Activated T-cell treated with anti-CD3 and anti-CD28 coated beads for 48 hours (primary cell): ENCODE measurements at places on chromosomes 16 and 17.

- no peak for DNase-seq
These were observed 6.0 kb upstream of the MRPL38 start for GRCh38 chr17:75910699-75911098.

DNA sequence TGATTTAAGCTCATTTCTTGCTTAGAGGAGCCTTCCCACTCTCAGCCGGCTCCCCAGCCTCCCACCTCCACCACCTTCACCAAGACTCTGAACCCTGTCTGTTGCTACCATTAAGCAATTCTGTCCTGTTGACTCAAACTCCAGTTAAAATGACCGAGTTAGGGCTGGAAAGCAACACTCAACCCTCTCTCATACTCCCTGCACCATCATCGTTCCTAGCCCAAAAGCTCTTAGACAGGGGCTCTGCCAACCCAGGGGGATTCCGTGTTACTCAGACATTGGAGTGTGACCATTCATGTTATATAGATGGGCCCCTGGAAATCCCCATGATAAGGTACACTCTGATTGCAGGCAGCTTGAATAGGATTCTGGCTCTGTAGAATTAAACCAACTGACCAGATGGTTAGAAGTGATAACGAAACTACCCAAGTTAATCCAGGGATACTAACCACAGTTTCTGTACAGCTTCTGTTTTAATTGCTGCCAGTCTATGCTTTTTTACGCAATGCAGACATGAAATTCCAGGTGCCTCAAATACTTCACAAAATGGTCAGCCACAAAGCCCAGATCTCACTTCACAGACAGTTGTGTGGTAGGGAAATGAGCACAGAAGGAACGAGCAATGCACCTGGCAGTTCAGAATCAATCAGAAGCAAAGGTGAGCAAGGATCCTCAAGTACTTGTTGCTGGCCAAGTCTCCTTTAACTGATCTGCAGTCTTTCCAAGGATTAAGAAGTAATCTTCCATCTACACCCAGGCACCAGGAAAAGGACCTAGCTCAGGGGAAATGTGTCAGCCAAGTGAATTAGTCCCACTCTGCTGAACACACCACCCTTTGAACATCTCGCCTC, 2.1 kb downstream of the SSTR2 start:
- DNase-seq, result no peak

GRCh38 chr17:14471052-14471451, 170.2 kb downstream of the HS3ST3B1 start:
- no peak for DNase-seq

GRCh38 chr17:47204722-47205418, 4.3 kb upstream of the MYL4 start:
- no peak for DNase-seq

- no peak for DNase-seq
These were observed 6.5 kb downstream of the SLC5A11 start for GRCh38 chr16:24852281-24852721.

GRCh38 chr16:4667203-4667963, 26.0 kb upstream of the NUDT16L1 start:
- DNase-seq, result no peak

DNA sequence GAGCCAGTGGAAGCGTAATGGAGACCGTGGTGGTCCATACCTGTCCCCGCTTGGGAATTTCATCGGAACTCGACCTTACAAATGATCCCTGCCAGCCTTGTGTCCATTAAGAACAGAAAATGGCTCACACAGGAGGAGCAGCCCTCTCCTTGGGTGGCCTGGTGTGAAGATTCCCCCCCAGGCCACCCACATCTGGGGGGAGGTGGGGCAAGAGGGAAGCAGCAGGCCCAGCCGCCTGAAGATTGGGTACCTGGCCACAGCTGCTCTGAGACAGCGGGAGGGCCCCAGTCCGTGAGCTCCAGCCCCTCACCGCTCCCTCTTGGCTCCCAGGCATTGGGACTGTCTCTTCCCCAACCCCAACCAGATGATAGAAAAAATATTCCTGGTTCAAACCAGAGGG, 277.8 kb upstream of the FOXF1 start:
- DNase-seq, result no peak

- no peak for DNase-seq
These were observed 115.3 kb downstream of the SLC39A11 start for GRCh38 chr17:72976971-72977770.

- no peak for DNase-seq
These were observed 243.5 kb downstream of the SNX29 start for GRCh38 chr16:12219992-12220391.

- DNase-seq, result no peak
These were observed 58.5 kb upstream of the BCAR1 start for GRCh38 chr16:75309899-75310430.

DNA sequence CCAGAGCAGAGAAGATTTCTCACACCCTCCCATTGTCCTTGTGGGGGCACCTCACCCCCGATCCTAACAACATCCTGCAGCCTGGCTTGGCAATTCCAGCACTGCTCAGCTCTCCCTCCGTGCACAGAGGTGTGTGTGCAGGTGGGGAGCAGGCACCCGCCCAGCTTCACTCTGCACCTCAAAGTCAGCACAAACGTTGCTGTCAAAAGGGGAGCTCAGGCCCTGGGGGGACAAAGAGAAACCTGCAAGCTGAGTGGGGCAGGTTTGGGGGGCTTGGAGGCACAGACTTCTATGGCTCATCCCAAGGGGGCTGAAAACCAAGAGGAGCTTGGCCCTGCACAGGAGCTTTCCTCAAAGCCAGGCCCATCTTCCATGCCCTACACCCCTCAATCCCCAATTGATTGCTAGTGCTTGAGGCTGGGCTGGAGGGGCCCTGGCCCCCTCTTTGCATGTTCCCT, 231.9 kb upstream of the TNRC6C start:
- no peak for DNase-seq

DNA sequence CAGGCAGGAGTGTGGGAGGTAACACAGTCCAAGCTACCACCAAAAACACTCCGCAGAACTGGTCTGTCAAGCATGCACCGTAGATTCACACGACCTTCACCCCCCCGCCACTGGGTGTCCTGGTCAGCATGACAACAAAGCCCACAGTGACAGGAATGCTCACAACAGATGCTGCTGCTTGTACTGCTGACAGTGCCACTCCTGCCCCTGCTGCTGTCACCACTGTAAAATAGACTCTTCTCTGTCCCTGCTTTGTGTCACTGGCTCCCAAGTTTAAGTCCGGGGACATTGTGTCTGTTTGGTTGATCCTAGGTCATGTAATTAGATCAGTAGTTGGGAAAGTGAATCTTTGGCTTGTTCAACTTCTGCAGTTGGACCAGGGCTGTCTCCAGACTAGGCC, 7.0 kb upstream of the ODF4 start:
- no peak for DNase-seq

DNA sequence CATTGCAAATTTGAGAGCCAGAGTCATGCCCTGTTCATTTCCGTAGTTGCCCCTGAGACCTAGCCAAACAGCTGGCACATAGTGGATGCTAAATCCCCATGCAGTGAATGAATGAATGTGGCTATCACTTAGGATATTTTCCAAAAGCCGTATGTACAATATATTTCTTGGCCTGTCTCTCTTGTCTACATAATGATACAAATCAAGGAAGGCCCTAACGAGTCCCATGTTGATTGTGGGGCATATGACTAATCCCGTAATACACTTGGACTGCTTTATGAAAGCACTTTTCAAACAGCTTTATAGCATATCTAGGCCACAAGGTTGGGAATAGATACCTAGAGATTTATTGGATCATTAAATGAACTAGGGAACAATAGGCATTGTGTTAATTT, 478.0 kb downstream of the SLC39A11 start:
- no peak for DNase-seq

- no peak for DNase-seq
These were observed 39.5 kb upstream of the ATP2A3 start for GRCh38 chr17:4003501-4004421.

GRCh38 chr16:86245351-86245750, 265.0 kb upstream of the FOXF1 start:
- DNase-seq, result no peak

DNA sequence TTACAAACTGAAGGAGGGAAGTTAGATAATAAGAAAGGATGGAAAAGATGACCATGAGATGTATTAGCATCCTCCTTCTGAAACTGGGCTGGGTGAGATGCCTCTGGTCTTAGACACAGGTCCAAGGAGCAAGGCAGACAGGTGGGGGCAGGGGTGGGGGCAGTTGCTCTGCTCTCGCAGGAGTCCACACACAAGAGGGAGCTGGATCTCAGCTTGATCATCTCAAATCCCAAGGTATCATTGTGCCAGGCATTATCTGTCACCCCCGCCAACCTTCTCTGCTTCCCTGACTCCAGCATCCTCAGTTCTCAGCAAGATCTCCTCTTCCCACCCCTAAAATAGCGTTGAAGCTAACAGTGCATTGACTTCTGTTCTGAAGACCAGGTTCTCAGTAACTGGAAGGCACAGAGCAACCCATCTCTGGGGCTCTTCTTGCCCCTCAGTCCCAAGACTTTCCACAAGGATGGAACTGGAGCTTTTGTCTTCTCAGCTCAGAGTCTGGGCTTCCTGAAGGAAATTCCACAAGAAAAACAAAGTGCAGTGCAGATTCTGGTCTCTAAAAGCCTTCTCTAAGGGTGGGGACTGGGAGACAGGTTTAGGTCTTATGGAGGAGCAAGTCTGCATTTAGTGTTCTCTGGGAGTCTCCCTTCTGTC, 1.6 kb downstream of the FLOT2 start:
- no peak for DNase-seq

- no peak for DNase-seq
These were observed 6.2 kb downstream of the ACD start for GRCh38 chr16:67653789-67654402.

DNA sequence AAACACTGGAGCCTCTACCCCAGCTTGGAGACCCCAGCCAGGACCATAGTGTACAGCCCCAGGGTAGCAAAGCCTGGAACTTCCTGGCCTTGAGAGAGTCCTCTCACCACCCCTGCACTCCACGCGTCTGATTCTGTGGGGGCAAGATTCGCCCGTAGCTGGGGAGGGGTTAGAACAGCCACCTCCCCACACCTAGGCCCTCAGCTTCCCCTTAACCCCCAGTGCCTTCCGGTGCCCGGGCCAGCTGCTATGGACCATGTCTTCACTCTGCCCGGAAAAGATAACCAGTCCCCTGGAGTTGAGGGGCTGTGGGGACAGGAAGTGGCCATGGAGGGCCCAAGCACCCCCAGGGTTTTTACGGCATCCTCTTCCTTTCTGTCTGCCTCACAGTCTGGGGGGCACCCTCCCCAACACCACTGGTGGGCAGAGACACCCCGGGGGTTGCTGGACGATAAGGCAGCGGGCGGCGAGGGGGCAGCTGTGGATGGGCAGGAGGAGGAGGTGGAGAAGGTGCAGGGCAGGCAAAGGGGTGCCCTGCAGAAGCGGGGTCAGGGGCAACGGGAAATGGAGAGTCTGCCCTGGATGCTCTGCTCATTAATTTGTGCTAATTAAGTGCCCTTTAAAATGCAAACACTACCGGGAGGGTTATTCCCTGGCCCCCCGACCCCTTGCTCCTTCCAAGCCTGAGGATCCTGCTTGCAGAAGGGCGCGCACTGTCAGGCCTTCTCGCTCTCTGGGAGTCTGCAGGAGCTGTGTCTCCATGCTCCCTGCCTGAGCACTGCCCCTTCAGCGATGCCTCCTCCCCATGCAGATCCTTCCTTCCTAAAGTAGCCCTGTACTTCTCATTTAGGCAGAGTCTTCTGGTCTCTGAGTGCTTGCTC, 2.4 kb downstream of the PRSS27 start:
- DNase-seq, result no peak

DNA sequence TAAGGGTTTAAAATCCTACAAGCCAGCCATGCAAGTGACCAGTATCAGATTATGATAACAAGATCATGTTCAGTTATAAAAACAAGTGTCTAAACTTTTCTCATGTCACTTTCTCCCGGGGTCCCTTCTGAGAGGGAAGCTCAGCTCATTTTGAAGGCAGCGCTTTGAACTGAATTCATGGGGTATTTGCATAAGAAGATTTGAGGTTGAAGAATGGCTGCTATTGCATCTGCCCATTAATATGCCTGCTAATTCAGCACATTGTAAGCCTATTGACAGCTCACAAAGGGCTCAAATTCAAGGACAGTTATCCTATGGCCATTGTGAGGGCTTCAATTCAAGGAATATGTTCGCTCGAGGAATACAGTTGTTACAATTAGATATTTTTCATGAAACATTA, 290.2 kb upstream of the IRX3 start:
- DNase-seq, result no peak

DNA sequence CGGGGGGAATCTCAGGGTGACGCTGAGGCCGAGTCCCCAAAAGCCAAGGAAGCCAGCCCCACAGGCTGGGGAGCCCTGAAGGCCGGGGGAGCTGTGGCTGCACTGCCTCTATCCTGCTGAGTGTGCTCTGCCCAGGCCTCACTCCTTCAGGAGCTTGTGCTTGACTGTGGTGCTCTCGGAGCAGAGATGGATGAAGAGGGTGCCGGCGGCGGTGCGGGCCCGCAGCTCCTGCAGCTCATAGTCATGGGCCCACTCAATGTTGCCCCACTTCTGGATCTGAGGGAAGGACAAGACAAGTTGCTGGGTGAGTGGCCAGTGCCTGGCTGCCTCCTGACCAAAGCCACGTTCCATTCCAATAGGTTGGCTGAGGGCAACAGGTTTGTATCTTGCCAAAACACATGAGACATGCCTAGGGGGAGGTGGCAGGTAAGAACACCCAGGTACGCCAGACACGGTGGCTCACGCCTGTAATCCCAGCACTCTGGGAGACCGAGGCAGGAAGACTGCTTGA, 20.5 kb downstream of the ATPAF2 start:
- DNase-seq, result no peak

GRCh38 chr16:2033057-2033908, 6.6 kb downstream of the NHERF2 start:
- no peak for DNase-seq

DNA sequence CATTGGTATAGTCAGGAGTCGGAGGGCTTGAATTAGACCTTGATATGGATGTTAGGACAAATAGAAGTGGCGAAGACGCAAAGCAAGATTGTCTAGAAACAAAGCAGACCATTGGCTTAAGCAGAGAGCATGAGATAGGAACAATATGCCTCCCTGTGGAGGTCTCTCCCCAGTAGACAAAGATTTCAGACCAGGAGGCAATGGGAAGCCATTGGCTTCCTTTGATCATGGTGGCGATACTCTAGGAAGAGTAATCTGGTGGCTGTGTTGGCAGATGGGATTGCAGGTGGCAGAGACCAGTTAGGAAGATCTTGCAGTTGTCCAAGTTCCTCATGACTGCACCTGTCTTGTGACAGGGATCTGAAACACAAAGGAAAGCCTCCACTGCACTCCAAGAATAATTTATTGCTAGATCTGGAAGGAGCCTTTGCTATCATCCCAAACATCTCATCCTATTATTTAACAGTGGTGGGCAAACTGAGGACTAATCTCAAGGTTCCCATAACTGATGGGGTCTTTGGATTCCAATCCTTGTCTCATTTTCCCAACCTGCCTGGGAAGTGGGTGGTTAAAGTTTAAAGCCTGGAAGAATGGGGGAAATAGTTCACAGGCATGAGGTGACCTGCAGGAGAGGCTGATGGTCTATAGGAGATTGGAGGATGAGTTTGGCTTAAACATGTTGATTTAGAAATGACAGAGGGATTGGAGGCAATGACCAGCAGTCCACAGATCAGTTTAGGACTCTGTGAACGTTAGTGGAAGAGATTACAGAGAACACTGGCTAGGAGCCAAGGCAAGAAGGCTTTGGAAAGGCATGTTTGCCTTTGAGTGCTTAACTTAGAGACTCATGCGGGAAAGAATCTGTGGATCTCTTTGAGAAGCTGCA, 37.0 kb downstream of the HLF start:
- no peak for DNase-seq
